ENCODE measurements at places on chromosomes 7 and 10.
A peak's percentile ranks its signal among the peaks of the same experiment; 100 is the strongest.

DNA sequence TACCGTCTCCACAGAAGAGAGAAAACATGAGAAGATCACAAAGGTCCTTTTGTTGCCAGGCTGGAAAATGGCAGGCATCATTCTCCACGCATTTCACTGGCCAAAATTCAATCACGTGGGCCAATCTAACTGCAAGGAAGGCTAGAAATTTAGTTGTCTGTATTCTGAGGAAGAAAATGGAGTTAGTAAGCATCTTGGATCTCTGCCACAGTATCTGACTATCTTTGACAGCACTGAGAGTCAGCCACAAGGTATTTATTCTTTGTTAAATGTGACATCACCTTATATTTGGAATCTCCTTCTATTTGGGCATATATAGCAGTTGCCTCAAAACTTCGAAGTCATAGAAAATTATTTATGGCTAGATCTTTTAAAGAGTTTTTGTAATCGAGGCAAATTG lies 213.9 kb downstream of the NSUN6 start:
- DNase-seq: no peak

DNA sequence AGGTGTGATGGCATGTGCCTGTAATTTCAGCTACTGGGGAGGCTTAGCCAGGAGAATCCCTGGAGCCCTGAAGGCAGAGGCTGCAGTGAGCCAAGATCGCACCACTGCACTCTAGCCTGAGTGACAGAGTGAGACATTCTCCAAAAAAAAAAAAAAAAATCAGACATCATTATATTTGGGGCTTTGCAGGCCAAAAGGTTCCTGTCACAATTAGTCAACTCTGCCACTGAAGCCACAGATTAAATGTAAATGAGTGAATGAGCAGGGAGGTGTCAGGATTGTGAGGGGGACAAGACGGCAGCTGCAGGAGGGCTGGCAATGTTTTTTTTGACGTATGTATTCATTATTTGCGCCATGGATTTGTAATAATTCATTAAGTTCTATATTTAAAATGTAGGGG lies 3.3 kb downstream of the ZNF33B start:
- no peak for DNase-seq

- DNase-seq: peak; percentile 83
Measured at GRCh38 chr10:132446661-132447445, 49.9 kb downstream of the PWWP2B start.

- DNase-seq: peak; percentile 78
Measured at GRCh38 chr10:11472158-11472753, 139.2 kb downstream of the USP6NL start.

DNA sequence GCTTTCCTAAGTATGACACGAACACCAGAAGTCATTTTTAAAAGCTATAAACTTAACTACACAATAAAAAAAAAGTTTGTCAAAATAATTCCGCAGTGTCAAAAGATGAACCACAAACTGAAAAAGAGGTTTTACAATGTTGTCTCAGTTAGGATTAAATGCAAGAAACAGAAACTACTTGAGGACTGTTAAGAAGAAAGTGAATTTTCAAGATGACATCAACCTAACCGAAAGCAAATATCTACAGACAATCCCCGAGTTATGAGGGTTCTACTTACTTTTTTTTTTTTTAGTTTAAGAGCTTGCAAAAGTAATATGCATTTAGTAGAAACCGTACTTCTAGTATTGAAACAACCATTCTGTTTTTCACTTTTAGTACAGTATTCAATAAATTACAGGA lies 62.3 kb downstream of the TFPI2 start:
- no peak for DNase-seq

DNA sequence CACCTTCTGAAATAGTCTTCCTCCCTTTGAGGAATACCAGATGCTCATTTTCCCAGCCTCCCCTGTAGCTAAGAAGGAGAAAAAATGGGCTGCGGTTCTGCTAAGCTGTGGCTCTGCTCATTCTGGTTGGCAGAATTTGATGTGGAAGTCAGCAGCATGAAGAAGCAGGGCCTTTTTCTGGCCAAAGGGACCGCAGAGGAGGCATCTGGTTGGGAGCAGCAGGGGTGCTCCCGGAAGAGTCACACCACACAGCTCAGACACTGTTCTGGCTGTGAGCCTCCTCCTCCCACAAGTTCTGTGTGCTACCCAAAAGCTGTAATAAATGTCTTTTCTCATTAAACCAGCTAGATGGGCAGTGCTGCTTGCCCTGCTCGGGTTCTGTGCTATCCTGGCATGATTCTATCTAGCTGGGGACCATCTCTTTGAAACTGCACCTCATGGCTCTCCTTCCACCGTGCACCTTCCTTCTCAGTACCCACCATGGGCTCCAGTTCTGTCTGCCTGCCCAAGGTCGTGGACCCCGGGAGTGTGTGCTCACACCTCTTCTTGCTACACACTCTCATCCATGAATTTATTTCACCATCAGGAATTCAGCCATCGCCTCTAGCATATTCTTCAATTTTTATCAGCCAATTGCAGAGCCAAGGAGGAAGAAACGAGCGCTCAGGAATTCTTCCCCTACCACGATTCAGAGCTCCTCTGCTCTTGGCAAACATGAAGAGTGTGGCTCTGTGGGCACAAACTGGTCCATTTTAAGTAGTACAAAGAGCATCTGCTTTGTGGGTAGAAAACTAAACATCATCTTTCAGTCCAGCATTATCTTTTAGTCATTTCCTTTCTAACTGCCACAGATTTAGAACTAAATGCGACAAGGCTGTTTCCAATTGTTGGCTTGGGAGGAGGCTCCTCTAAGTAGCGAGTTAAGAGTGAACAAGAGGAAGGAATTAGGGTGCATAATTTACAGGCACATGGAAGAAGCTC lies 76.9 kb downstream of the FAM171A1 start:
- no peak for DNase-seq

GRCh38 chr7:131107337-131108211 lies 220.1 kb upstream of the MKLN1 start:
- peak; percentile 83 for DNase-seq

GRCh38 chr10:64867501-64867962 lies 1346.3 kb downstream of the REEP3 start:
- no peak for DNase-seq

GRCh38 chr10:132507956-132508490 lies 29.6 kb upstream of the INPP5A start:
- DNase-seq: no peak

DNA sequence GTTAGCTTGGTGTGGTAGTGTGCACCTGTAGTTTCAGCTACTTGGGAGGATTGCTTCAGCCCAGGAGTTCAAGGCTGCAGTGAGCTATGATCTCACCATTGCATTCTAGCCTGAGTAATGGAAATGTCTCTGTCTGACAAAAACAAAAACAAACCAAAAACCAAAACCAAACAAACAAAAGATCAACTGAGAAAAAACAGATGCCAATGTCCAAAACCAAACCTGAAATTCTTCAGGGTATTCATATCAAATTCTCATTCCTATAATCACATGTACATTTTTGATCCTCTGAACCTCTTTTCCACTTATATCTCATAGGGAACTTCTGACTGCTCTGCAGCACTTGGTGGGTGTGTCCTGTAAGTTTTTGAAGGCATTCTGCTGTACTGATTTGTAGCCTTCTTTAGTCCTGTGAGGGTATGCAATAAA lies 87.0 kb downstream of the CDK6 start:
- DNase-seq: no peak

DNA sequence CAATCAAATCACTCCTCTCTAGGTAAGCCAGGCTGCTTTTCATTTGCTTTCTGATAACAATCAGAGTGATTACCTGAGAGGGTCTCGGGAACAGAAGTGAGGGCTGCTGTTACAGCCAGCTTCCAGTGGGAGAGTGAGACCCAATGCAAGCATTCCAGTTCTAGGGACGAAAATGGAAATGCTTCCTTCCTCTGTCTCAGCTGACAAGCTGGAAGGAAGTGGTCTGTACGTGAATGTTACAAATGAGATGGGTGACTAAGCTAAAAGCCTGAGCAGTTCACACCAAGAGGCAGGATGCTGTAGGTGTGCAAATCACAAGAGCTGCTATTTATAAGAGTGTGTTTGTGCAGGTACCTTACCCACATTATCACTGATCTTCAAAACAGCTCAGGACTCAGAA lies 772.4 kb downstream of the GRID1 start:
- no peak for DNase-seq

DNA sequence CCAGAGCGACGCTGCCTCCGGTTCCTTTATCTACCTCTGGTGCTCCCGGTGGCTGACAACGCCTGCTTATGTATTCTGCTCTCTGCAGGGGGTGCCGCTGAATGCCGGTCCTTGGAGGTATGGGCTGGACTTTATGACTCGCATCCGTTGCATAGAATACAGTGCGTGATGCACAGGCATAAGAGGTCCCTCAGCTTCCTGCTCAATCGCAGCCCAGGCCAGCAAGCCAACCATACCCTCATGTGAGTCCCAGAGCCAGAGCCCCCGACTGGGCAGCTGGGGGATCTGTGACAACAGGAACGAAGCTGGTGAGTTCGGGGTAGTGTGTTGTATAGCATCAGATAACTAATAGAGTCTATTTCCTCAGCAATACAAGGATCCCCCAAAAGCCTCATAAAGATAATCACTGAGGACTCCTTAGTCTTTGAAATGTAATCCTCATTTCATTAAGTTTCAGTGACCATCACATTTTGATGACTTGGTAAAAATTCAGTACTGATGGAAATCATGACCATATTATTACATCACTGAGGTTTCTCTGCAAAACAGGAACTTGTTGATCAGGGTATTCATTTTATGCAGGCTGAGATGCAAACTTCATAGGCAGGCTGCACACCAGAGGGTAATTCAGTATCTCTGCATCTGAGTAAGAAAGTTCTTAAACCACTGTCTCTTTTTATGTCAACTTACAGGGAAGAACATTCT lies 607.8 kb downstream of the PTPRN2 start:
- no peak for DNase-seq

DNA sequence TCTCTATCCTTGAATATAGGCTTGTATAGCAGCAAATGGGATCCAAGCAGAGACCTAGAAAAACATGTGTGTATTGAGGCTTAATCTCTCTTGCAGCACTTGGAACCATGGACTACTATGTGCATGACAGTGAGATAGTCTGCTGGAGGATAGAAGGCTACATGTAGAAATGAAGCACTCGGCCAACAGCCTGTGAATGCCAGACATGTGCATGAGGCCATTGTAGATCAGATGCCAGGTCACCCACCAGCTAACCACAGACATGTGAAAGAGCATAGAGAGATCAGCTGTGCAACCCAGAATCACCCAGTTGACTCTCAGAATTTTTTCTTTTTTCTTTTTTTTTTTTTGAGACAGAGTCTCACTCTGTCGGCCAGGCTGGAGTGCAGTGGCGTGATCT lies 90.9 kb downstream of the NT5C2 start:
- no peak for DNase-seq

DNA sequence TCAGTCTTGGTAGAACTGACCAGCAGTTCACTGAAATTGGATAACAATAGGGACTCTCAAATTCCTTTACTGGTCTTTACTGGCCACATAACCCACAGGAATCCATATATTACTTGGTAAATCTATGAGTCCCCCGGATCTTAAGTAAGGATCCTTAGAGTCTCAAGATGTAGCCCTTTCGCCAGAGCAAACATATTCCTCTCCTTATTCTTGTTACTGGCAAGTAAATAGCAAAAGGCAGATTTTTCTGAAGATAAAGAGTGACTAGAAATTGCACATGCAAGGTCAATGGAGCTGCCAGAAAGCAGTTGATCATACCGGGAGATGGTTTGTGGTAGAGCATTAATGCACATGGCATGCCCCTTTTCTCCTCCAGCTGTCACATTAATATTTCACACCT lies 283.0 kb downstream of the HDAC9 start:
- DNase-seq: no peak

DNA sequence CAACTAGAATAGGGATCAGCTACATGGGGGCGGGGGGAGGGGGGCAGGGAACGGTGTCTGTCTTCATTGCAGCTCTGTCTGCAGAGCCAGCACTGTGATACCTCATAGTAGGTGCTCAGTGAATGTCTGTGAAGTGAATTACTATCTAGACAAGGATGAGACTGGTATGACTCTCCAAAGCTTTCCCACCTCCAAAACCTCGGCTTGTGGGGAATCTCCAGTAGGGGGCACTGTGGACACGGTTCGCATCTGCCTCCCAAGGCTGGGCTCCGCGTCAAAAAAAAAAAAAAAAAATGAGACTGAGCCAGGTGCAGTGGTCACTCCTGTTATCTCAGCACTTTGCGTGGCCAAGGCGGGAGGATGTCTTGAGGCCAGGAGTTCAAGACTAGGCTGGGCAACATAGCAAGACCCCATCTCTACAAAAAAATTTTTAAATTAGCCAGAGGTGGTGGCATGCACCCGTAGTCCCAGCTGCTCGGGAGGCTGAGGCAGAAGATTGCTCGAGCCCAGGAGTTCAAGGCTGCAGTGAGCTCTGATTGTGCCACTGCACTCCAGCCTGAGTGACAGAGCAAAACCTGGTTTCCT lies 9.6 kb downstream of the TRIM56 start:
- peak; percentile 29 for DNase-seq

GRCh38 chr10:130424418-130424817 lies 288.2 kb downstream of the GLRX3 start:
- no peak for DNase-seq

GRCh38 chr10:5752301-5752871 lies 60.8 kb downstream of the GDI2 start:
- no peak for DNase-seq

DNA sequence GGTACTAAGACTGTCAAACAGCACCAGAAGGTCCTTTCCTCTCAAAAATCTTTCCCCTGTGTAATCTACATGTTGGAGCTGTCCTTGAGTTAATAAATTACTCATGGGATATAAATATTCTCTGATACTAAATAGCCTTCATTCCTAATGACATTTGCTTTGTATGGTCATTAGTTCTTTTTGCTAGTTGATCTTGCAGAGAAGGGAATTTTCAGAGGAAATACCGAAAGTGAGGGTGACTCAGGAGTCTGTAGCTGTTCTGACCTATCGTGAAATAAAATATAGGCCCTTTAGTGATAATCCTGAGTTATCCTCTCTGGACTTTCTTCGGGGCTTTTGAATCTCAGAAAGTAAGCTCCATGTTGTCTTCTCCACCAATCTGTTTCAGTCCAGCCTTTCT lies 19.4 kb upstream of the CLDN12 start:
- DNase-seq: no peak

DNA sequence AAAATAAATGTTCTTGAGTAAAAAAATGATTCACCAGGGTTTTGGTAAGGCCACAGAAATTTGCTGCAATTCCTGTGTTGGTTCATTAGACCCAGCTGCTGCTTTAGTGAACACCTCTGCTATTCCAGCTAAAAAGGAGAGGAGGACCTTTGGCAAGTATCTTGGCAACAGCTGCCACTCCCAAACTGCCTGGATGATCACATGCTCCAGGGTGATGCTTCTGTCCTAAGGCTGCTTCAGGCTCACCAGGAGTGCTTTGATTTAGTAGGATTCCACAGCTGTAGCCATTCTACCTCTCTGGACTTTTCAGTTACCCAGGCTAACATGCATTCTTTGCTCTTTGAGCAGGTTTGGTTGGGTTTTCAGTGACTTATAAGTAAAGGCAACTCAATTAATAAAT lies 82.6 kb upstream of the NPVF start:
- DNase-seq: no peak

- DNase-seq: no peak
Measured at GRCh38 chr7:2037808-2038522, 194.8 kb downstream of the MAD1L1 start.

Measured in activated CD4-positive, alpha-beta memory T cell treated with anti-CD3 and anti-CD28 coated beads, Interleukin-2, amount 10 ng/mL, durations not matched to agents 7 days and 5 days (primary cell).